Brain microvascular endothelial cell (primary cell): ENCODE measurements at places on chromosomes 5 and 9.
A peak's percentile ranks its signal among the peaks of the same experiment; 100 is the strongest.

GRCh38 chr5:77015938-77016569, 14.2 kb upstream of the AGGF1 start:
- peak; percentile 56 for DNase-seq

- DNase-seq: peak; percentile 18
Measured at GRCh38 chr5:171365351-171365750, 22.3 kb upstream of the NPM1 start.

DNA sequence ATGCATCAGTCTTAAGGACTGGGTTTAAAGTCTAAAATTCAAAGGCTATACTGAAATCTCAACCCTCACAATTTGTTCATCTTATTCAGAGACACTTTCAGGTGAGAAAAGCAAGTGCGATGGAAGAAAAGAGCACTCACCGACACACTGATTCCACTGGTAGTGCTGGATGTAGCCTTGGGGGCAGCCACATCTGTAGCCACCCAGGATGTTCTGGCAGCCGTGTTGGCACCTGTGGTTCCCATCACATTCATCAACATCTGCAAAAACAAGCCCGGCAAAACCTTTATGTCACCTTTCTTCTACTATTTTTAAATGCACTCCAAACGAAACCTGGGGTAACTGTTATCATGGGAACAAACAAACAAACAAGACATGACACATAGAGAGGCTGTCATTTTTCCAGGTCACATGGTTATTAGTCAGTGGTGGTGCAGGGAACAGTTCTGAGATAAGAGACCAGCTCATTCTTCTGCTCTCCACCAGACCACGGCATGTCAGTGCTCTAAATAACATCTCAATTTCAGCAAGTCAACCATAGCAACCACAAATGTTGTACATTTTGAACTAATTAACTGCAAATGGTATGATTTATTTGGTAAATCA, 188.4 kb downstream of the SLC12A2 start:
- DNase-seq: peak; percentile 96

DNA sequence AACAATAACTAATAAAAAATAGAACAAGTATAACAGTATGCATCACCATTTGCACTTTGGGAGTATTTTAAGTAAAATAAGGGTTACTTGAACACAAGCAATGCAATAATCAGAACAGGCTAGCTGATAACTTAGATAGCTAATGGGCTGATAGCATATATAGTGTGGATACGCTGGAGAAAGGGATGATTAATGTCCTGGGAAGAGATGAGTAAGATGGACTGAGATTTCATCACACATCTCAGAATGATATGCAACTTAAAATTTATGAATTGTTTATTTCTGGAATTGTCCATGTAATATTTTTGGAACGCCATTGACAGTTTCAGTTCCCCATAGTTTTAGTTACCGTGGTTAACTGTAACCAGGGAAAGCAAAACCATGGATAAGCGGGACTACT, 173.6 kb downstream of the ISL1 start:
- DNase-seq: no peak

DNA sequence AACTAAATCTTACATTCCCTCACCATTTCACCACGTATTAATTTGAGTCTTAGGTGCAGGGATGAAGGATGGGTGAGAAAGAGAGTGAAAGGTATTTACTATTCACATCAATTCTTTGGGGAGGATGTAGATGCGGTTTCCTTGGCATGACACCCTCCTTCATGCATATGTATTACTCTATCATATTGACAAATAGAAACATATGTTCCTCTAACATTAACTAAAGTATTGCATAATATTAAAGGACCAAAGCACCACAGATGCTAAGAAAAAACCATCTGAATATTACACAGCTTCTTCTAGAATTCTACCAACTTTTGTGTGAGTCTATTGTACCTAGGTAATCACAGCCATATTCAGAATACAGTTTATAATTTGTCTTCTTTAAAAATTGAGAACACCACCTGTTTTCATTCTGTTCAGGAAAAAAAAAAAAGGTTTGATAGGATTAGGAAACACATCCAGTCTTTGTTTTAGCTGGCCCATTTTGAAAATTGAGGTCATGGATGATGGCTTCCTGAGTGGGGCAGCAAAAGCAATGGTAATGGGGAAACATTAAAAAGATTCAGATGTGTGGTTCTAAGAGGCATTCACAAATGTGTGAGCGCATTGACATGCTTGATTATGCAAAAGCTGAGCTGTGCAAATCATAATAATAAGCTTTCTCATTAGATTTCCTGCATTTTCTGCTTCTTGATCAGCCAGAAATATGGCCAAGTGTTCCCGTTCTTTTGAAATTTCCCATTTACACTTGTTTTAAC, 1011.5 kb upstream of the NUDT12 start:
- DNase-seq: no peak

DNA sequence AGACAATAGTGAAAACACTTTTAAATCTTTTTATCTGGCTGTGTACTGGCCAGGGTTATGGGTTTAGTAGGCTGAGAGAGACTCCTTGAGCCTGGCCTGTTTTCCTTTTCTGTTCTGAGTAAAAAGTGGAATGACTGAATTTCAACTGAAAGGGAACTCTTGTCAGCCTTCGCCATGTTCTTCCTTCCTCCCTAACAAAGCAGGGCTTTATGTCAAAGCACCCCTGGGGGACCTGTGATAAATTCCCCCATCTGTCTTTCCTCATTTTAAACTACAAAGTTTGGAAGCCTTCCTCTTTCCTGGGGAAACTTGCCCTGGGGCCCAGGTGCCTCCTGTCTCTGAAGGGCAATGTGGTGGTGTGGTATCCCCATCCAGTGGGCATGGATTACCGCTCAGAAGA, 29.7 kb downstream of the LARP1 start:
- DNase-seq: no peak

DNA sequence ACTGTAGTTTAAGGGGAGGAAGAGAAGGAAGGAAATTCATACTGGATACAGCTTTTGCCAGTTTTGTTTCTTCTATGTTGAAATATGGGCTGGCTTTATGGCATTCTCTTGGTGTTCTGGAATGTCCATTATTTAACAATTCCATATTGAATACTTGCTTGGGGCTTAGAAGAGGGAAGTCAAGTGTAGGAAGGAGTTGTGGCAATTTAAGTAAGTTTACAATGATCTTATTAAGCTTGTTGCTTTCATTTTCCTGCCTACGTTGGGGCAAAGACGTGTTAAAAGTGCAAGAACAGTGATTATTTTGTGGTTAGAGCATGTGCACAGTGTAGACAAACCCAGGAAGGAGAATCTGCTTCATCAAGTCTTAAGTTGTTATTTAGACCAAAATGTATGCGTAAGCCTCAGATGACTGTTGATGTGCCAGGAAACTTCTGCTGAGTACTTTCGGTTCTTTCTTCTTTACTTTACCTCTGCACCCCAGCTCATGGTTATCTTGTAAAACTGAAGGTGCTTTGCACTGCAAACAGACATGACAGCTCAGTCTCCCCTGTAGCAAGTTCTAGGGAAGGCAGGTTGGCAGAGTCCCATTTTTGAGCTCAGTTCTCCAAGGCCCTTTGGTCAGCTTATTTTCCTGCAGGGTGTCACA, 75.8 kb downstream of the F2RL2 start:
- no peak for DNase-seq
